ENCODE measurements at places on chromosomes 7 and 10.

DNA sequence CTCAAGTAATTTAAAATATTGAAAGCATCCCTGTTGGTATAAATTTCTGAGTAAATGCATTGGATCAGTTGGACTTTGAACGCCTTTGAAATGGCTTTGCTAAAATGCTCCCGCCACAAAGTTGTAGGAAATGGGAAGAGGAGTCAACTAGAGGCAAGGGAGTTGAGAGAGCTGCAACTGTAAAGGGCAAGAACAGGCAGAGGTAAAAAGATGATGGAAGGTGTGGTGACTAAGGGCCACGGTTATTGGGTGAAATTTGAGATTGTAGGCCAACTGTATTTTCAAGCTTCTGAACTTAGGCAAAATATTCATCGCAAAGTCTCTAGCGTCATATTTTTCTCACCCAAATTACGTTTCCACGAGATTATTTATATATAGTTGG lies 595 bp upstream of the SUMF2 start:
- peak; percentile 34 for DNase-seq

- DNase-seq, result peak; percentile 57
These were observed 176.5 kb downstream of the TCF7L2 start for GRCh38 chr10:113126229-113127201.

DNA sequence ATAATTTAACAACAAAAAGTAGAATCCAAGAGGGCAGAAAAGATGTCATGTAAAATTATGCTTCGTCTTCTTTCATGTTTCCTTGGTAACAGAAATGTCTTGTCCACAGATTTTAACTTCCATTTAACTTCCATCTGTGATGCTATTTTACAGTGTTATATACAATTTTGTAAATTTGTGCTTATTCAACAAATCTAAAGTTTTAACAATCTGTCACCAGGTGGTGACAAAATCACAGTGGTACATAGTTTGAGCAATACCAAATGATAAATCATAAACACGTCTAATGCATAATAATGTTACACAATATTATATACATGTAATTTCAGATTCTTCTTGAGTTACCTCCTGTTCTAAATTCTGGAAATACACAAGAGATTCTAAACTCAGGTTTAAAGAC lies 784.4 kb upstream of the CELF2 start:
- DNase-seq, result no peak

- peak; percentile 16 for DNase-seq
These were observed 2.4 kb downstream of the MIOS start for GRCh38 chr7:7569081-7569527.

GRCh38 chr10:112807013-112807412 lies 143.0 kb upstream of the TCF7L2 start:
- no peak for DNase-seq

GRCh38 chr7:38840736-38841460 lies 68.1 kb downstream of the VPS41 start:
- no peak for DNase-seq

DNA sequence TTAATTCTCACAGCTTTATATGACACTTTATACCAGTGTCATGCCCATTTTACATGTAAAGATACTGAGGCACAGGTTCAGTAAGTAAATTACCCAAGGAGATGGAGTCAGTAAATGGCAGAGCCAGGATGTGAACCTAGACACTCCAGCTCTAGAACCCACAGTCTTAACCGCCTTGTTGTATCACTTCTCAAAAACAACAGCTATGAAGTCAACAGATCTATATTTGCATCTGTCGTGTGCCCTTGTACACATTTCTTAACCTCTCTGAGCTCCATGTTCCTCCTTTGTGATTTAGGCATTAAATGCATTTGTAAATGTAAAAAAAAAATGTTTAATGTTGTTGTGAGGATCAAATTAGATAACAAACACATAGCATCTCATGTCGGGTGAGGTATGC lies 716.2 kb downstream of the SUGCT start:
- DNase-seq, result no peak

- no peak for DNase-seq
These were observed 252.9 kb downstream of the HGF start for GRCh38 chr7:81516898-81517297.

- no peak for DNase-seq
These were observed 256.2 kb upstream of the CACNA2D1 start for GRCh38 chr7:82699773-82700186.

GRCh38 chr10:89466599-89467035 lies 52.2 kb downstream of the IFIT5 start:
- DNase-seq, result no peak

DNA sequence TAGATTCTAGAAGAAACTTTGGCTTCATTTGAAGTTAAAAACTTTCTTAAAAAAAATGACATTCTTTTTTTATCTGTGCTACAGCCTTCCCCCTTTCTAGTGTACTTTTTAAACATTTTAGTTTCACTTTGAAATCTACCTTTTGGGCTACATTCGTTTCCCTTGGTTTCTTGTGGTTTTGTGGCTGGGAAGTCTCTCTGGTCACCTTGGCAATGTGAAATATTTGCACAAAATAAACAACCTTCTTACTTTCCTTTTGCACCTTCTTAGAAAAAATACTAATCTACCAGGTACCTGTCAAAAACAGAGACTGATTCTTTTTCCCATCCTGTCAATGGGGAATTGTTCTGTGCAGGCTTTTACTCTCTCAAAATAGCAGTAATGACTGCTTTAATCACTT lies 350.2 kb downstream of the GATA3 start:
- DNase-seq, result no peak

DNA sequence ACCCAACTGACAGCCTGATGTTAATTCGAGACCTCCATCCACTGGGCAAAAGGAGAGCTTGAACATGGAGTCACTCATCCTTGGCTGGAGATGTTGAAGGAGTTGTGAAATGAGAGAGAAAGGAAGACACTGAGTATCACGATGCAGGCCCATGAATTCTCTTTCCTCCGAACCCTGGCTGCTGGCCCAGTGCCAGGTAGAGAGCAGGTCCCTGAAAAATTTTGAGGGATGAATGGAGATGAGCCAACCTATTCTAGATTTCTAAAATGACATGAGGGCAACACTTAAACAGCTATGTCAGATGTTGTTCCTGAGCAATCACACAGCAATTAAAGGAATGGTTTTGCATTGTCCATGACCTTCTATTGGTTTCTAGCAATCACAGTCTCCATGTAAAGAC lies 355.1 kb upstream of the ZMIZ1 start:
- DNase-seq, result no peak

DNA sequence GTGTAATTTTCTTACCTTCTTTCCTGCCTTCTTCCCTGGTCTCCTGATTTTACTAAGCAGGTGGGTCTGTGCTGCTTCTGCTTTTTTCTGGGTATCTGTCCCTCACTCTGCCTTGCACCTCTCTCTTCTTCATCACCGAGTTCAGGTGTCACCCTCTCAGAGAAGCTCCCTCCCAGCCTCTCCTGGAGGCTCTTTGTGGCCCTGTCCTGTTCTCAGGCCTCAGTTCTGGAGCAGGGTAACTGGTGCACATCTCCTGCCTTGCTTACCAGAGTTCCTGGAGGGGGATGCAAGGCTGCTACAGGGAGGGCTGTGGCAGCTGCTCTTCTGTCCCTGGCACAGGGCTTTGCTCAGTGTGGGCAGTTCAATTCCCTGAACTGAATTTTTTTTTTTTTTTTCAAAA lies 66.1 kb downstream of the RBM33 start:
- no peak for DNase-seq

GRCh38 chr10:71536332-71536731 lies 139.6 kb downstream of the CDH23 start:
- DNase-seq, result no peak

- DNase-seq, result no peak
These were observed 478.5 kb downstream of the KIF20B start for GRCh38 chr10:90179696-90180407.

DNA sequence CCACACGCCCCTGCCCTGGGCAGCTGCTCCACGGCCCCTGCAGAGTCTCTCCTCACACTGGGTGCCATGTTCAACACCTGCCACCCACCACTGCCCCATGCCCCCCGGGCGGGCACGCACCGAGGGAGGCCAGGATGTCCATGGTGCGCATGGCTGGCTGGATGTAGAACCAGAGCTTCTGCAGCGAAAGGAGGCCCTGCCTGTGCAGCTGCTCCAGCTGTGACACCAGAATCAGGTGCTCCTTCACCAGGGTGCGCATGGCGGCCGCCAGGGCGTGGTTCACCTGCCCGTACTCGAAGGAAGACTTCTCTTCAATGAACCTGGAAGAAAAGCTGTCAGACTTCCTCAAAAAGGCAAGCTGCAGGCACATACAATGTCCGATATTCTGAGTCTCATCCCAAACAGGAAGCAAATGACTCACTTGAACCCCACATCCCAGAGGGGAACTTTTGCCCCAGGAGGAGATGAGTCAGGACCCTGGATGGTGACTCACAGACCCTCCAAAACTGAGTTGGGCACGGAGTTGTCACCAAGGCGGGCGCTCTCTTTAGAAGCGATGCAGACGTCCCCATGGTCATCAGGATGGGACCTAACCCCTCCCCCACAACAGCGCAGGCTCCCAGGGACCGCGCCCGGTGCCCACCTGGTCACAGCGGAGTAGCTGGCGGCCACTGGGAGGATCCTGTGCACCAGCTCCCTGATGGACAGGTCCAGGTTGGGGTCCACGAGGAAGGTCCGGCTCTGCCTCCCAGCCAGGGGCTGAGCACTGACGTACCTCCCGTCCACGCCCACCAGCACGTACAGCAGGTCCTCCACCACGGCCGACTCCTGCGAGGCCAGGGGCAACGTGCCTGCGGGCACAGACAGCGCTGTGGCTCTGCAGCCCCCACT lies 15.5 kb downstream of the TUBGCP2 start:
- no peak for DNase-seq
